ENCODE measurements at places on chromosomes 2 and 18.

GRCh38 chr18:77087393-77088141 is 45.0 kb downstream of the MBP start:
- no peak for DNase-seq

DNA sequence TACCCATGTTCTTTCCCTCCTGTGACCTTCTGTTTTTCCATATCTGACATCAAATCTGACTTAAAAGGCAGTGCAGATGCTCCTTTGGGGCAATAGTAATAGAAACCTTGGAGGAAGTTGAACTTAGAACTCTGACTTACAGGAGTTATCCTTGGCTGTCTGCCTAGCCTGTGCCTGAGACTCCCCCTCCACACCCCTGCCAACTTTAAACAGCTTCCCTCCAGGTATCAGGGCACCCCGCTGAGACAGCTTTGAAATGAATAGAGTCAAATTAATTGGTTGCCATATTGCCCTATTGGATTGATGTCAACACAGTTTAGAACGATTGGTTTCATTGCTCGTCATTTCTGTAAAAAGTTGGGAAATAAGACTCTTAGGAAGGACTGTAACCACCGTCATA is 322.0 kb downstream of the PRKCE start:
- no peak for DNase-seq

- no peak for DNase-seq
These were observed 12.1 kb upstream of the GREB1 start for GRCh38 chr2:11521775-11522174.

- DNase-seq, result no peak
These were observed 317.2 kb upstream of the CDH2 start for GRCh38 chr18:28494151-28494550.

- no peak for DNase-seq
These were observed 250.0 kb downstream of the TCF4 start for GRCh38 chr18:55337908-55338521.

DNA sequence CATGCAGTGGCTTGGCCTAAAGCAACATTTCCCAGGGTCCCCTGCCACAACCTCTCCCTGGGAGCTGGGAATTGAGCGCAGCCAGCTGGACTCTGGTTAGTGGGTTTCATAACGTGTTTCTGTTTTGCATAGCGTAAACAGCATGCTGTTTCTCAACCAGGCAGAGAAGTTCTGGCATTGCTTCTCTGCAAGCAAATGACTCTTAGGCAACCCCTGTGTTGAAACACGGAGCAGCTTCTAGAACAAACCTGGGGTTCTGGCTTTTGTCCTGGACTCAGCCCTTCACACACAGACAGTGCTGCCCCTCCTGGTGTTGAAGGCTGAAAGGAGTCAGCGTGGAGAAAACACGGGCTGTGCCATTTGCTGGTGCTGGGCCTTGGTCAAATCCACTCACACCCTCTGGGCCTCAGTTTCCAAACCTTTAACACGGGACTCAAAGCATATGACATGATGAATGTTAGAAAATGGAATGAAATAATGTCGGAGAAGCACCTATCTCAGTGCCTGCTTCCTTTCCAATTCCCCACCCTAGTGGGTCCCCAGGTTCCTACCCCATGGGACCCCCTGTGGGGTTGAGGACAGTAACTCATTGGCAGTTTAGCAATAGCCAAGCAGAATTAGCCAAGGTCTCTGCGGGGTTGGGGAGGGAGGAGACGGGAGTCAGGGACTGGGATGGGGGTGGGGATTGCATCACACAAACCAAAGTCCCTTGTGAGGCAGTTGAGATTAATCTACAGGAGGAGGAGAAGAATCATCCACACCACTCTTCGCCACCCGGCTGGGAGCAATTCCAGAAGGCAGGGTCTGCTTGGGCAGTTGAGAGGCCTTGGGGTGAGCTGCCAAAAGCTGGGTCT is 30.2 kb upstream of the IL1R2 start:
- no peak for DNase-seq

GRCh38 chr2:57291209-57291608 is 755.4 kb upstream of the VRK2 start:
- no peak for DNase-seq

- peak; percentile 12 for DNase-seq
These were observed 823.6 kb downstream of the GALR1 start for GRCh38 chr18:78073275-78073674.

DNA sequence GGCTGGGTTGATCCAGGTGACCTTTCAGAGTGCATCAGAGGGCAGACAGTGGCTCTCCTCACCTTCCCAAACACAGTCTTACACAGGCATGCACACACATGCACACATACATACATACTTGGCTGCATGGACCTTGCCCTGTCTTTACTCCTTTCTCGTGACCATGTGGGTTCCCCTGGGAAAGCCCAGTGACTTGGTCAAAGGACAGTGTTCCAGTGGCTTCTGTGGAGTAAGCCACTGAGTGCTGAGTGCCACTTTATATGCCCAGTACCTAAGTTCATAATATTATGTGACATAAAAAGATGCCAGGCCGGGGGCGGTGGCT is 249.4 kb downstream of the MYCN start:
- no peak for DNase-seq

DNA sequence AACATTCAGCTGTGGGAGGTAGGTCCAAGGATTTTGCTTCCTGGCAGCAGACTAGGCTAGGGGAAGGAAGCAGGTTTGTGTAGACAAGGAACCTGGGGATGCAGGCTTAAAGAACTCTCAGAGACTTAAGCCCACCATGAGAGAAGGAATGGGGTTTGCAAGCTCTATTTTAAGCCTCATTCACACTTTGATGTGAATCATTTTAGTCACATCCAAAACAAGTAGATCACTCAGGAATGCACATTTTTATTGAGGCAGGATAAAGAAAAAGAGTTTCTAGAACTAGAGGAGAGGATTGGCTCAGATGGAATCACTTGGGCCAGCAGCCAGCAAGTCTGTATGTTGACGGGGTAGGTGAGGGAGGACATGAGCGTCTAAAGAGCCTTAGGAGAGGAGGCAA is 3.3 kb upstream of the NAPG start:
- DNase-seq, result no peak

- DNase-seq, result no peak
These were observed 17.7 kb upstream of the SIX2 start for GRCh38 chr2:45026924-45027450.

- DNase-seq, result no peak
These were observed 1077.1 kb upstream of the ZEB2 start for GRCh38 chr2:145597006-145597405.

- DNase-seq, result no peak
These were observed 227.4 kb upstream of the ZNF804A start for GRCh38 chr2:184370954-184371353.

GRCh38 chr2:92073036-92073814 is 2798.0 kb upstream of the TEKT4 start:
- no peak for DNase-seq

GRCh38 chr2:235545339-235546150 is 51.7 kb downstream of the AGAP1 start:
- DNase-seq, result no peak

DNA sequence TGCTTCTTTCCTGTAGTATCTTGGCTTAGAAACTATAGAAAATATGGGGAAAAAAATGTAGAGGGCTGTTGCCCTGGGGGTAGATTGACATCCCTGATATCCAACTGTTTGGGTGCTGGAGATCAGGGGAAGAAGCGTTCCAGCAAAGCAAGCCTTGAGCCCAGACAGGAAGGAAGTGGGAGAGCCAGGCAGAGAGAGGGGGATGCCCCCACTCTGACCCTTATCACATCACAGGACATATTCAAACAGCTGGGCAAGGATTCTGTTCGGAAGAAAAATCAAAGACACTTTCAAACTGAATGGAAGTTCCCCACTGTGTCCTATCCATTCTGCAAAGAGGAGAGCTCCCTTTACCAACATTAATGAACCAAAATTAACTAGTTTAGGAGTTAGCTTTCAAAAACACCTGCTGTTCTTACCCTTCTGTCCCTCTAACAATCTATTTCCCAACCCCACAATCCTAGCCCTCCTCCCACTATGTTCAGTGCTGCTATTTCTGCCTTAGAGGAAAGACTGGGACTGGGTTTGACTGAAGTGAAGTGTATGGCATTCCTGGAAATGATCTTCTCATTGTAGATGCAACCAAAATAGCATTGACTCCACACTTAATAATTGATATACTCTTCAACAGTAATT is 16.9 kb upstream of the KCNG3 start:
- DNase-seq, result no peak

DNA sequence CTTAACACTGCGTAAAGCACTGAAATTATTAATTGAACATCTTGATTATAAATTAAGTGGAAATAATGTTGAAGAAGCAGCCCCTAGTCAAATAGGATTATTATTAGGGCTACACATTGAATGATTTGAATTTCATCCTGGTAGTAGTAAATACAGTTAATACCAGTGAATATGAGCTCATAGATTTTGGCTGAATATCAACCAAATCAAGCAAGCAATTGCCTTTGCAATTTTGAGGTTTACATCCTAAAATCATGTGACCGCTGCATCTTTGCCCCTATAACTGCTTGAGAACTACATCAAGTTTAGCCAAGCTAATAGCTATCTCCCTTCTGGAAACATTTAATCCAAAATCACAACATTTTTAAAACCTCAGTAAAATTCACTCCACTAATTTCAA is 801.2 kb upstream of the PIK3C3 start:
- DNase-seq, result no peak

GRCh38 chr2:148177559-148177958 is 156.7 kb downstream of the MBD5 start:
- DNase-seq, result no peak

- peak; percentile 42 for DNase-seq
These were observed 27.6 kb downstream of the THNSL2 start for GRCh38 chr2:88197732-88198131.

DNA sequence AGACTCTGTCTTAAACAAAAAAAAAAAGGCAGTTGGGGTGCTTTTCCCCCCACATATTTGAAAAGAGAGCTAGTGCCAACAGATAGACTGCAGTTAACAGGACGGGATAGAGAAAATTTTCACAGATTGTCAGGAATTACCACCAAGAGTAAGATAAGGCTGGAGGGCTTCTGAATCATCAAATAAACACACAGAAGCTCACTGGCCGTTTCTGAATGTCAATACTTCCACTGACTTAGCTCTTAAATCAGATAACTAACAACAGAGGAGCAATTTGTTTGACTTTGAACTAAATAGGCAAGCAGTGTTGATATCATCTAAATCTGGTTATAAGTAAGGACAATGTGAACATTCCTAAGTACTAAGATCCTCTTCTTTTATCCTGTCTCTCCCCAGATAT is 34.7 kb downstream of the PIEZO2 start:
- DNase-seq, result no peak

- no peak for DNase-seq
These were observed 299 bp downstream of the FABP1 start for GRCh38 chr2:88127638-88127887.

GRCh38 chr2:24334245-24334633 is 26.1 kb downstream of the ITSN2 start:
- no peak for DNase-seq

DNA sequence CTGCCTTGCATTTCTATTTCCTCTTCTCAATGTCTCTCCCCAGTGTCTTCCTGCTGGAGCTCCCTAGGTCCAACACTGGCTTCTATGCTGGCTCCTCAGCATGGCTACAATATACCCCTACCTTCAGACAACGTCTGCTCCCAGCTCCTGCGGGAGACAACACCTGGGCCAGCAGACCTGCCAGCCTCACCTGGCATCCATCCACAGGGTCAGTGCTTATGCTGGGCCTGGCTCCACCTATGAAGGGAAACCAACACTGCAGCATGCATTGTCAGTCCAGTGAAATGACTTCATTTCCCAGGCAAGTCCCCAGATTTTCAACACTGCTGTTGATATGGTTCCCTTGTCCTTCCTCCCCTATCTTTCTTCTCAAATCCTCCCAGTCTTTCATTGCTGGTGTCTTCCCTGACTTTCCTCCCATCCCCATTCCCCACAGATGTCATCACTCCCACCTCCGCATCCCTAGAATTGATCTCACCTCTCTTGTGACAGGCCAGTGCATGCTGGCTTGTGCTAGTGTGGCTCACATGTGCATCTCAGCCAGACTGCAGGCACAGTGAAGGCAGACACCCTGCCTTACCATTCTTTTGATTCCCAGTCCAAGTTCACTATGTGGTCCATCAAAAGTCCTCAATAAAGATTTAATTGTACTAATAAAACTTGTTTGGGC is 98.0 kb downstream of the MYO5B start:
- peak; percentile 52 for DNase-seq

DNA sequence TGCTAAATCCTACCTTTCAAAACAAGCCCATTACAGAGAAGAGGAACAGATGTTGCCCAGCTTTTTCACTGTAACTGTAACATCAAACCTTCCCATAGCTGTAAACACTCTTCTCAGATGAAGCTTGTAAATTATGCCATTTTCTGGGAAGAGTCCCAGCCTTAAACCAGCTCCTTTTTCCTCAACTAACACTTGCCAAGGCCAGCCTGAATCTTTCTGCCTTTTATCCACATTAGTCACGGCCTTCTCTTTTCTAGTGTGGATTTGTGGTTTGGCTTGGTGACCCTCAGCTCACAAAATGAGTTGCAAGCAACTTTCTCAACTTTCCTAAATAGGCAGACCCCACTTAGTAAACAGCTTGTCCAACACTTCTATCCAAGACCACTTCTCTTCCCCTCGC is 90.2 kb downstream of the CABLES1 start:
- no peak for DNase-seq

DNA sequence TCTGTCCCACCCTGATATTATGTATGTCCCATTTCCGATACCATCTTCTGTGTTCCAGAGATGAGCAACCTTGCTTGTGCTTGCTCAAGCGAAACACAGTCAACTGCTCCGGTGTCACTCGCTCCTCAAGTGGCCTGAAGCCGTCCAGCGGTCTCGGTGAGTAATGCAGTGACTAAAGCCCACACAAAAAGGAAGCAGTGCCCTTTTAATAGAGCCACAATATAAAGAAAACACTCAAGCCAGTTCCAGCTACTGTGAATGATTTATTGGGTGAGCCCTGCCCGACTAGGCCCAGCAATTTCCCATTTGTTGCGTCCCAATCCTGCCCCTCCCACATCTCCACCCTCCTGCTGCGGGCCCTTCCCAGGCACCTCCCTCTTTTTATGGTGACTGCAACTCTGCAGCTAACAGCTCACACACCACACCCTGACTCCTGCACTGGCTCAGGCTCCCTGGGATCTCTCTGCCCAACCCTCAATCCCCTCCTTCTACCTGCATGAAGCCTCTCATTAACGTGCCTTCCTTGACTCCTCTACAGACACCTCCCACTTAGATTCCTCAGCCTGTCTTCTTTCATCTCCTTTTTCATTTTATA is 44.2 kb upstream of the DSC1 start:
- peak; percentile 95 for DNase-seq

GRCh38 chr2:240432820-240433801 is 2.4 kb upstream of the GPC1 start:
- DNase-seq, result no peak

GRCh38 chr2:181252262-181253148 is 204.7 kb upstream of the ITGA4 start:
- peak; percentile 49 for DNase-seq

DNA sequence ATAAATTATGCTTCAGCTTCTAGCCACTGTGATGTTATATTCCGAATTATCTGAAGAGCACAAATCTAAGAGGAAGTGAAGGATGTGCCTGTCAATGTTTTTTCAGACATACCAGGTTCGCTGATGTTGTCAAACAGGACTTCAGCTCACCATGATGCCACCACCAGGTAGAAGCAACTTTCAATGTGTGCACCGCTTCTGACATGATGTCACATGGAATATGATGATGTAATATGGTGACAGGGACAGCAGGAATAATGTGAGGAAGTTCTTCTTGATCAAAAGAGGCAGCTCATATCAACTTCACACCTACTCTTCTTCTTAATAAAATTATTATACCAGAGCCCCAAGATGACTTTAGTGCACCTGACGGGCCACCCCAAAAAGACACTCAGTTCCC is 893.2 kb downstream of the BCL11A start:
- DNase-seq, result no peak

Measured in DMS53 (cell line).